ENCODE measurements at places on chromosomes 11 and 22.

GRCh38 chr11:35714882-35715627 is 52.5 kb downstream of the TRIM44 start:
- DNase-seq = peak; percentile 48

- DNase-seq = no peak
Observed at GRCh38 chr11:47616726-47617416, 22.7 kb upstream of the C1QTNF4 start.

GRCh38 chr11:80899381-80899780 is 1458.6 kb upstream of the TENM4 start:
- no peak for DNase-seq

- DNase-seq = no peak
Observed at GRCh38 chr11:764322-765024, 12.8 kb downstream of the GATD1 start.

DNA sequence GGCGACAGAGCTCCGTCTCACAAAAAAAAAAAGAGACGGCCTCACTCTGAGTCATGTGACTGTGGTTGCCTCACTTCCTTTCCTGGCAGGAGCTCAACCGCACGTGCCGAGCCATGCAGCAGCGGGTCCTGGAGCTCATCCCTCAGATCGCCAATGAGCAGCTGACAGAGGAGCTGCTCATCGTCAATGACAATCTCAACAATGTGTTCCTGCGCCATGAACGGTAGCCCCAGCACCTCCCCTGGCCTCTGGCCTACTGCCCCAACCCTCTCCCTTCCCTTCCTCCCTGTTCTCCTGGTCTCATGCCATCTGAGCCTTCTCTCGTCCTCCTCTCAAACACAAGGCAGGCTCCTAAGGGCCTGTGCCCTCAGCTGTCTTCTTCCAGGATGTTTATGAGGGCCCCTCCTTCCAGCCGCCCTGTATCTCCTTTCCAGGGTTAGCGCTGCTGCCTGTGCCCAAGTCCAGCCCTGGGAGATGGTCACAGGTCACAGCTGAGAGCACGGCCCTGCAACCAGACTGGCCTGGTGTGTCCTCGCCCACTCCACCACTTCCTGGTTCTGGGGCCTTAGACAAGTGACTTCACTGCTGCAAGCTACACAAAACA is 30.7 kb downstream of the TOM1 start:
- DNase-seq = no peak

DNA sequence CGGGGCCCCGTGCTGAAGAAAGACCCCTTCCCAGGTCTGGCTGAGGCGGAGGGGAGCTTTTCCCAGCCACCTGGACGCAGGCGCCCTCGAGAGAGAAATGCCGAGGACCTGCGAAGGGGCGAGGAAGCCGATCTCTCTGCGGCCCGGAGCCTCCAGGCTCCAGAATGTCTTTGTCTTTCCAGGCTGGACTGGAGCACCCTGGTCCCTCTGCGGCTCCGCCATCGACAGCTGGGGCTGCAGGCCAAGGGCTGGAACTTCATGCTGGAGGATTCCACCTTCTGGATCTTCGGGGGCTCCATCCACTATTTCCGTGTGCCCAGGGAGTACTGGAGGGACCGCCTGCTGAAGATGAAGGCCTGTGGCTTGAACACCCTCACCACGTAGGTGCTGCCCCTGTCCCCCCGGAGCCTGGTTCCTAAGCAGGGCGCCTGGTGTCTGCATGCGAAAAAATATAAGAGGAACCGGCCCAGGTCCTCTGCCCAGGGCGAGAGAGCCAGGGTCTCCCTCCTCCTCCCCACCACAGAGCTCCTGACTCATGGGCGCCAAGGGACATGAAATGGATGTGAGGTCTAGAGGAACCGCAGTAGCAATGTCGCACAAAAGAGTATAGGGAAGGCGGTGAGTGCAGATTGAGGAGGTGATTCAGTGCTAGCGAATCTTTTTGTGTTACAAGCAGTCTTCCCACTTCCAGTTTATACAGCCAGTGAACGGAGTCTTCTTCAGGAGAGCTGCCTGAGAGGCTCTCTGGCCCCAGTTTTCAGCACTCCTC is 11.0 kb downstream of the GLB1L2 start:
- DNase-seq = no peak

DNA sequence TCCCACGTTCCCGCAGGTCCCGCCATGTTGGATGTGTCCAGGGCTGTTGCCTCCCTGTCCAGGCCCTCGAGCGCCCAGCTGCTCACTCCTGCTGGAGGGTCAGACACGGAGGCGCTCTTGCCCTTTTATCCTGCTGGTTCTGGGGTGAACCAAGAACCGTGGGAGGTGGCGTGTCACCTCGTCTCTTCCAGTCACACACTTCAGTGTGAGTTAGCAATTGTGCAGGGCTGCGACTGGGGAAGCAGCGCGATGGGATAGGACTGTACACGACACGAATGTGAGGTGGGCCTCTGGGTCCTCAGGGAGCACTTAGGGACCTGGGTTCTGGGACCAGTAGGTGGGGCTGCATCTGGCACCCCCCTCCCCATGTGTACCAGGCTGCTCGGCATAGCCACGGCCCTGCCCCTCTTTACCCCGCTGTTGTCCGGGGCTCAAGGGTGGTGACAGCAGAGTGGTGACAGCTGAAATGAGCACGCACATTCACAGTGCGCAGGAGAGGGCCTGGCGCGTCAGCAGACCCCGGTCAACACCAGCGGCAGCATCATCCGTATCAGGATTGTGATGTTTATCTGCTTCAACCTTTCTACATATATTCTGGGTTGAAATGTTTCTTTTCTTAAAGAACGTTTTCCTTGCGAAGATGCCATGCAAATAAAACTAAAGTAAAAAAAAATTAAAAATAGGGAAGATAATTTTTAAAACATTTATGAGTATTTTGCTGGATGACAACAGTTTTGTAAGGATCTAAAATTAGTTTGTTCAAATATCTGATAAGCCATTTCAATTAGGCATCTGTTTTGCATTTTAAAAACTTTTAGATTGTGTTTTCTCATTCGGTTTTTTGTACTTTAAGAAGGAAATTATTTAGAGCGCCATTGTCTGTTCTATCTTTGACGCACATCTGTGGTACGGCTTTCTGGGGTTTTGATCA is 210.7 kb downstream of the TBC1D22A start:
- DNase-seq = no peak

DNA sequence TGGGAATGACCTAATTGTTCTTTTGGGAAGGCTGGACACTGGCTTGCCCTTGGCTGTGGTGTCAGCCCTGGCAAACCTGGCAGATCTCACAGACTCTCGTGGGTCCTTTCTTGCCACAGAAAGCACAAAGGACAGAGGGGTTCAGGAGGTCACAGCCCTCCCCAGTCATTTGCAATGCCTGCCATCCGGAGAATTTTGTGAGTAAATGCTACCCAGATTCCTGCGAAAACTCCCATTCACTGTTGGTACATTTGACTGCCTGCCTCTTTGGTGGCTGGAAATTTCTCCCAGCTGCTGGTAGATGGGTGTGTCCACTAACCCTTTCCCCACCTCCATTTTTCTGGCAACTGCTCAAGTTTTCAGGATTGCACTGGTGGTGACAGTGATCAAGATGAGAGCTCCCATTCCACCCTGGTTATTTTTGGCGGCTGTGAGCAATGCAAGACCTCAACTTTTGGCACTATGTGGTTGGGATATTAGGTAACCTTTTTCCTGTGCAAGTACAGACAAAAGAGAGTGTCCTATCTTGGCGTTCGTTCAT is 155.7 kb downstream of the NAV2 start:
- DNase-seq = no peak

GRCh38 chr11:35174666-35175065 is 35.7 kb downstream of the CD44 start:
- DNase-seq = no peak

DNA sequence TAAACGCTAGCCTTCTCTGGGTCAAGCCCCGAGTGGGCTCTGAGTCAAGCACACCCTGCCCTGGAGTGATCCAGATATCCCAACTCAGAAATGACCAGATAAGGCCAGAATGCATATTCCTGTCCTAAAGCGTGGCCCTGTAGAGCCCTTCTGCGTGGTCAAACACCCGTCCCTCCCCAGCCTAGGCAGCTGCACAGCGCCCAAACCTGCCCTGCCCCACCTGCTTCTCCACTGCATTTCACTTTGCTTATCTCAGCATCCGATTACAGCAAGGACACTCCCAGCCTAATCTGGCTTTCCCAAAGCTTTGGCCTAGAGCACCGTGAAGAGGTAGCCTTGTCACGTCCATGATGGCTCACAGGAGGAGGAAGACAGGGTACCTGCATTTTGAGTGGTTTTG is 11.9 kb upstream of the TMPRSS4 start:
- no peak for DNase-seq

- no peak for DNase-seq
Observed at GRCh38 chr11:75508051-75508561, 17.6 kb downstream of the GDPD5 start.

DNA sequence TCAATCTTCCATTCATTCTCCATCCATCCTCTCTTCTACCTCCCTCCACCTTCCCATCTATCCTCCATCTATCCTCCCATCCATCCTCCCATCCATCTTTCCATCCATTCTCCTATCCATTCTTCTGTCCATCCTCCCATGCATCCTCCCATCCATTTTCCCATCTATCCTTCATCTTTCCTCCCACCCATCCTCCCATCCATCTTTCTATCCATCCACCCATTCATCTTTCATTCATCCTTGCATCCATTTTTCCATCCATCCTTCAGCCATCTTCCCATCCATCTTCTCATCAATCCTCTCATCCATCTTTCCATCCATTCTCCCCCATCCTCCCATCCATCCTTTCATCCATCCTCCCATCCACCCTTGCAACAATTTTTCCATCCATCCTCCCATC is 27.5 kb downstream of the IGLL1 start:
- no peak for DNase-seq

GRCh38 chr22:31253949-31254348 is 38.3 kb downstream of the PIK3IP1 start:
- DNase-seq = no peak

DNA sequence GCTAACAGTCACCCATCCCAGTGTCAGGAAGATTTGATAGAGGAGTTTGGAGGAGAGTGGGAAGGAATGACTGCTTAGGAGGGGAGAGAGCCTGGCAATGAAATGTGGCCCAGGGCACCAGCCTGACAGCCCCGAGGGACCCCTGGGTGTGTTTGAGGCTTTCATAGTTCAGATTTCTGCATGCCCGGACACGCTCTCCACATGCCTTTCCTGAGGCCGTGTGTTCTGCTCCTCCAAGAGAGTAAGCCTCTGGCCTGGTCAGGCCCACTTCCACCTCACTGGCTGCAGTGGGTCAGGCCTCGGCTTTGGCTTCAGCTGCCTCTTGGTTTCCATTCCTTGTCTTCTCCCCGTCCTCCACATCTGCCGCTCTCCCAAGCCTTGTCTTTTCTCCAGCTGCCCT is 78.4 kb downstream of the C22orf31 start:
- DNase-seq = no peak

- no peak for DNase-seq
Observed at GRCh38 chr11:115126092-115126491, 378.1 kb downstream of the CADM1 start.

- DNase-seq = no peak
Observed at GRCh38 chr22:42270176-42270509, 310 bp downstream of the TCF20 start.

DNA sequence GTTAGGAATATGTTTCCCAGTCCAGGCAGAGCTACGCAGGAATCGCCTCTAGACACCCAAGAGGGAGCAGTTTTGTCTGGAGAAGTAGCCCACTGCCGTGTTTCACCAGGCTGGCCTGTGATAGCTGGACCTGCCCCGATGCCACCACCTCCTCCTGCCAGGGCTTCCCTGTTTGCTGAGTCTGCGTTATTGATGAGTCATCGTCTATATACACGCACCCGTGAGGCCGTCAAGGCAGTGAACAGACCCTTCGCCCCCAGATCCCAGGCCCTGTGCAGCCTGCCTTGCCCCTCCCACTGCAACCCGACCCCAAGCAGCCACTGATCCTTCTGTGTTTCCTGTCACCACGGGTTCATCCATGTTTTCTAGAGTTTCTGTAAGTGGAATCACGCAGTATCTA is 141.9 kb downstream of the IGLL1 start:
- no peak for DNase-seq

- no peak for DNase-seq
Observed at GRCh38 chr11:114263513-114264170, 32.6 kb upstream of the NNMT start.

DNA sequence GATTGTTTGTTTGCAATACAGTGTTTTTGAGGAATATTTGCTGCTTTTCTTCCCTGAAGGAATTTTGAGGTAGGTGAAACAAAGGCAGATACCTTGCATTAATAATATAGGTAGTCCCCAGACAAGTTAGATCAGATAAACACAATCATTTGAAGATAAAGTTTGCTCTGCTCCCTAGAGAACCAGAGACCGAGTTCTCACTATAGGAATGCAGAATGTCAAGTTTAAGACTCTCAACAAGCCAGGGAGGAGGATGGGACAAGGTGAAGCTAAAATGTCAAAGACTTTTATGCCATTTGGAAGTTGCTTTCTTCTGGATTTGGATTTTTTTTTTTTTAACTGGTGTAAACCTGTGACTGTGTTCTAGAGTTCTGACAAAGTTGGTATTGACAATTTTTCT is 364.7 kb downstream of the TTC28 start:
- DNase-seq = no peak

DNA sequence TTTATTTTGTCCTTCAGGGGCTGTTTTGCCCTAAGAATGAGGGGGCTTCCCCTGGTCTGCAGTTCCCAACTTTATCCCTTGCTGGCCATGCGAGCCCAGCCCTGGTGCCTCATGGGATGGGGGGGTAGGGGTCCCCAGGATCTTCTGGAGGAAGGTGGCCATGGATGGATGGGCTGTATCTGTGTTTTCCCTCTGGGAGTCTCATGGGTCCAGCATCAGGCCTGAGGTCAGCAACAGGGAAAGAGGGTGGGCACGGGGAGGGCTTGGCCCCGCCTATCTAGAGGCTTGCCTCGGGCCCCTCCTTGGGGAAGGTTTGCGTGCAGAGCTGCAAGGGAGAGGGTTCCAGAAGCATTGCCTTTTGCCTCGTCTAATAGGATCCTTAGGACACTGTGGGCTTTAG is 10.8 kb upstream of the ADORA2A start:
- DNase-seq = no peak

GRCh38 chr11:93288079-93288478 is 42.5 kb upstream of the DEUP1 start:
- DNase-seq = peak; percentile 22

GRCh38 chr22:40044870-40045834 is 50.4 kb downstream of the FAM83F start:
- peak; percentile 84 for DNase-seq

GRCh38 chr22:38249803-38250642 is 22.8 kb downstream of the TMEM184B start:
- DNase-seq = no peak
